ENCODE measurements at places on chromosomes 1 and 21.
A peak's percentile ranks its signal among the peaks of the same experiment; 100 is the strongest.

DNA sequence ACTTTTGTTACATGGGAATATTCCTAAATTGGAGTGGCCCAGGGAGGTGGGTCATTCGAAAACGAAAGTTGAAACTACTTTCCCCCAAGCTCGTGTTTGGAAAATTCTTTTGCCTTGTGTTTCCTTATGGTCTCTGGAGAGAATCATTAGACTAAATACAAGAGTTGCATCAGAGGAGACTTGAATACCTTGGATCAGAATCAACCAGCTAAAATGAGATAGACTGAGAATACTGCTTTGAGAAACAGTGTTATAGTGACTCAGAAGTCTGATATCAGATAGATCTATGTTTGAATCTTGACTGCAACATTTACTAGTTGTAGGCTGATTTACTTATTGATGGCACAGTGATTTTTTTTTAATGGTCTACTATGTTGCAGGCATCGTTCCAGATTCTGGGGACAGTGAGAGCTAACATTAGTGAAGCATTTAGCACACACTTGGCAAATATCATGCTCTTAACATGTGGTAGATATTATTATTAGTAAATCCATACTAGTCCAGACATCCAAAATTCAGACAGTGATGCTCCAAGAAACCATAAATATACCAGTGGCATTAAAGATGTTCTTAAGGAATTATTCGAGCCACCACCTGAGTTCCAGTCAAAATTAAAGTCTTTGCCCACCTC is 12.9 kb upstream of the ACTN2 start:
- H3K27me3 ChIP-seq = no peaks in the 10 kb centered on the region
- H3K36me3 ChIP-seq = no peaks in the 10 kb centered on the region
- DNase-seq = no peak
- H3K27ac ChIP-seq = no peak overlapping the region
- H3K4me1 ChIP-seq = no peaks in the 10 kb centered on the region

- H3K27me3 ChIP-seq = peaks cover 77% of the 10 kb centered on the region
- no peaks in the 10 kb centered on the region for H3K36me3 ChIP-seq
- DNase-seq = no peak
- H3K27ac ChIP-seq = no peak overlapping the region
Observed at GRCh38 chr1:156423422-156424352, 54.7 kb downstream of the RHBG start.

DNA sequence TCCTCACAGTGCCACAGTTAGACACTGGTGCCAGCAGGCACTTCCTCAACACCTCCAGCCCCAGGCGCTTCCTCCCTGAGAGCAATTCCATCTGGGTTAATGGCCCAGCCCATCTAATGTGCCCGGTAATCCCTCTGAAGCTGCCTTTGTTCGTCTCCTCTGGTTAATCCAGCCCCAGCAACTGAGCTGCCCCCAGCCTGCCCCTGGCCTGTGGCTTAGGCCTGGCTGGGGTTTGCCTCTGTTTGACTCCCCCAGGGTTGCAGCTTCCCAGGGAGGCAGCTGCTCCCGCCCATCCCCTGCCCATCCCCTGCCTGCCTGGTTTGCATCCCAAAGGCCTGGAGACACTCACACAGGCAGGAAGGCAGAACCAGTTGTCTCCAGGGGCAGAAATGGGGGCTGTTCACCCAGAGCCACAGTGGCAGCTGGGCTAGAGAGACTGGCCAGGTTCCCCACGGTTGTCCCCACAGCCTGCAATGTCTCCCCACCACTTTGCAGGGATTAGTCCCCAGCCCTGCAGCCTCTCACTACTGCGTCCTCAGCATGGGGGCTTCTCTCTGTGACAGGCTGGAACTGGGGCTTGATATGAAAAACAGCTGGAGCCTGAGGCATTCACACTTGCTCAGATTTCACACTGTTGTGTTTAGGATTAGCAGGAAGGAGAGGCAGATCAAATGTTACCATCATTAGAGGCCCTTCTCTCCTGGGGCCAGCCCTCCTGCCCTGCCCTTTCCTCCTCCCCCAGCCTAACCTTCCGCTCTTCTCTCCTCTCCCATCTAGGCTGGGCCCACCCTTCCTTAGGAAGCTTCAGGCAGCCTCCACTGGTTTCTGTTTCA is 120.2 kb downstream of the TLR5 start:
- no peak overlapping the region for H3K4me3 ChIP-seq
- no peak overlapping the region for H3K27ac ChIP-seq
- no peaks in the 10 kb centered on the region for H3K36me3 ChIP-seq

DNA sequence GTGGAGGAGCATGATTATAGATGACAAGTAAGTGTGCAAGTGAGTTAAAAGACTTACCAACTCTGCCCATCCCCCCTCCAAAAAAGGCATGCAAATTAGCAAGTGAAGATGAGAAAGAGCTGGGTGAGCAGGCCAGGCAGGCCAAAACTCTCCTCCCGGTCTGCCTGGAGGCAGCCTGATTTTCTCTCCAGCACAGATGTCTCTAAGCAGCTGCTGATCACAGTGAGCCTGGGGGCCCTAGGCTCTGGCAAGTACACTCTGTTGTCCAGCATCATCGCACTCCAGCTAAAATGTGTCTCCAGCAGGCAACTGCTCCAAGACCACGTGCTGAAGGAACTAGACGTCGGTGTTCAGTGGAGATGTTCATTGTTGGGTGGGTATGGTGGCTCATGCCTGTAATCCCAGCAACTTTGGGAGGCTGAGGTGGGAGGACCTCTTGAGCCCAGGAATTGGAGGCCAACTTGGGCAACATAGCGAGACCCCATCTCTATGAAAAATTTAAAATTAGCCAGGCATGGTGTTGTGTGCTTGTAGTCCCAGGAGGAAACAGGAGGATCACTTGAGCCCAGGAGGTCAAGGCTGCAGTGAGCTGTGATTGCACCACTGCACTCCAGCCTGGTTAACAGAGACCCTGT is 56.7 kb upstream of the PUM1 start:
- no peaks in the 10 kb centered on the region for H3K27me3 ChIP-seq
- no peaks in the 10 kb centered on the region for H3K36me3 ChIP-seq
- DNase-seq = no peak

DNA sequence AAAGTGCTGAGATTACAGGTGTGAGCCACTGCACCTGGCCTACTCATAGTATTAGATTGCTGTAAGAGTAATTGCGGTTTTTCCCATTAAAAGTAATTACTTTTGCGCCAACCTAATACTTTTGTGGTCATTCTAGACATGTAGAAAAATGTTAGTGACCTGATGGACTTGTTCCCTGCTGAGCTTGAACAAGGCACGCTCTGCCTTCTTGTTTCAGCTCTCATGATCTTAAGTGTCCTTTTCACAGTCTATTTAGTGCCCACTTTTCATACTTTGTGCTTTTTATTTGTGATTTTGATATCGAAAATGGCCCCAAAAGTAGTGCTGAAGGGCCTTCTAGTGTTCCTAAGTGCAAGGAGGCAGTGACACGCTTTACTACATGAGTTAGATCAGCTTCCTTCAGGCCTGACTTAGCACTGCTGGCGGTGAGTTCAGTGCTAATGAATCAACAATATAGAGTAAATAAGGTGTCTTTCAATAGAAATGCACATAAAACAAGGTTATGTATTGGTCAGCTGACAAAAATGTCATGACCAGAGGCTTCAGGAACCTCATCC is 5.6 kb upstream of the RD3 start:
- no peak overlapping the region for H3K4me3 ChIP-seq
- no peaks in the 10 kb centered on the region for H3K36me3 ChIP-seq
- no peaks in the 10 kb centered on the region for H3K4me1 ChIP-seq
- no peak for DNase-seq
- H3K27me3 ChIP-seq = peaks cover 21% of the 10 kb centered on the region

- DNase-seq = peak; percentile 98
- peaks cover 17% of the 10 kb centered on the region for H3K4me1 ChIP-seq
- no peaks in the 10 kb centered on the region for H3K27me3 ChIP-seq
Observed at GRCh38 chr1:183234660-183235476, 48.8 kb downstream of the LAMC2 start.

- no peak overlapping the region for H3K4me3 ChIP-seq
- H3K27ac ChIP-seq = no peak overlapping the region
Observed at GRCh38 chr1:97243973-97244560, 522.5 kb downstream of the PTBP2 start.

- DNase-seq = peak; percentile 14
- no peaks in the 10 kb centered on the region for H3K27me3 ChIP-seq
- H3K4me3 ChIP-seq = no peak overlapping the region
- no peak overlapping the region for H3K27ac ChIP-seq
Observed at GRCh38 chr1:101474039-101474665, 237.3 kb downstream of the S1PR1 start.

- H3K4me3 ChIP-seq = no peak overlapping the region
- no peak for DNase-seq
- no peaks in the 10 kb centered on the region for H3K36me3 ChIP-seq
- H3K27ac ChIP-seq = no peak overlapping the region
- H3K27me3 ChIP-seq = peaks cover 4% of the 10 kb centered on the region
- no peaks in the 10 kb centered on the region for H3K4me1 ChIP-seq
Observed at GRCh38 chr1:204456826-204457442, 37.7 kb downstream of the PIK3C2B start.

- no peaks in the 10 kb centered on the region for H3K27me3 ChIP-seq
- H3K36me3 ChIP-seq = no peaks in the 10 kb centered on the region
- H3K4me1 ChIP-seq = peaks cover 11% of the 10 kb centered on the region
- H3K27ac ChIP-seq = no peak overlapping the region
Observed at GRCh38 chr1:246157516-246157915, 349.6 kb downstream of the SMYD3 start.

- peaks cover 2% of the 10 kb centered on the region for H3K36me3 ChIP-seq
- H3K4me3 ChIP-seq = no peak overlapping the region
- H3K27ac ChIP-seq = no peak overlapping the region
- peaks cover 10% of the 10 kb centered on the region for H3K4me1 ChIP-seq
- no peak for DNase-seq
- no peaks in the 10 kb centered on the region for H3K27me3 ChIP-seq
Observed at GRCh38 chr1:31786366-31787060, 22.4 kb upstream of the ADGRB2 start.

Measured in fibroblast of lung (primary cell).